ENCODE measurements at places on chromosomes 1 and 21. TPM values are rescaled to one million over a fixed set of nuclear protein-coding genes. Genes with fewer than 3 reads are reported as not detected.

Gene CD160
- 14.2 TPM for total RNA-seq

GRCh38 chr1:205416322-205416721, 5.5 kb downstream of the LEMD1 start:
- no peak for DNase-seq
- no peaks in the 10 kb centered on the region for H3K27me3 ChIP-seq
- H3K27ac ChIP-seq, result no peak overlapping the region
- no peaks in the 10 kb centered on the region for H3K36me3 ChIP-seq
- H3K4me3 ChIP-seq, result no peak overlapping the region

DNA sequence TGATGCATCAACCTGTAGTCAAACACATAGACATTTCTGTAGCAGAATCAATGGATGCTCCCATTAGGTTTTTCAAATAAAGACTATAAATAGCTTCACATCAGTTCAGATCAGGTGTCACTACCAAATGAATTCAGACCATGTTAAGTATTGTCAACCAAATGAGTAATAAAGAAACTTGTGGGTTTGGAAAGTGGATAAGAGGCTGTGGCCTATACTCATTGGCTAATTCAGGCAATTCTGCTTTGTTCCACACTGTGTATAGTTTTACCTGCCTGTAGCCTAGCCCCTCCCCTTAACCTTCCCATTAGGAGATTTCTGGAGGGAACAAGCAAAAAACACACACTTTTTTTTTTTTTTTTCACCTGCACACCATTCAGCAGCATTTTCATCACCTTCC, 321.2 kb downstream of the HLX start:
- H3K27ac ChIP-seq, result no peak overlapping the region
- H3K4me1 ChIP-seq, result peaks cover 2% of the 10 kb centered on the region
- no peaks in the 10 kb centered on the region for H3K36me3 ChIP-seq
- no peak overlapping the region for H3K4me3 ChIP-seq
- DNase-seq, result no peak

- no peaks in the 10 kb centered on the region for H3K4me1 ChIP-seq
- H3K4me3 ChIP-seq, result no peak overlapping the region
- DNase-seq, result no peak
- peaks cover 24% of the 10 kb centered on the region for H3K27me3 ChIP-seq
- H3K36me3 ChIP-seq, result no peaks in the 10 kb centered on the region
- no peak overlapping the region for H3K27ac ChIP-seq
These were observed 411.8 kb downstream of the SETD4 start for GRCh38 chr21:35648512-35648911.

- H3K4me3 ChIP-seq, result peak overlapping the region; percentile 92
- DNase-seq, result no peak
These were observed 546 bp downstream of the DONSON start for GRCh38 chr21:33587792-33588484.

GRCh38 chr1:17597651-17598050, 58.2 kb downstream of the ARHGEF10L start:
- DNase-seq, result no peak
- H3K4me3 ChIP-seq, result no peak overlapping the region
- no peaks in the 10 kb centered on the region for H3K36me3 ChIP-seq
- H3K27me3 ChIP-seq, result peaks cover 6% of the 10 kb centered on the region
- H3K27ac ChIP-seq, result no peak overlapping the region

GRCh38 chr1:209319057-209319432, 264.5 kb upstream of the CAMK1G start:
- H3K4me1 ChIP-seq, result no peaks in the 10 kb centered on the region
- no peak overlapping the region for H3K4me3 ChIP-seq

- no peak for DNase-seq
- H3K4me3 ChIP-seq, result no peak overlapping the region
- H3K27me3 ChIP-seq, result no peaks in the 10 kb centered on the region
- H3K27ac ChIP-seq, result no peak overlapping the region
- no peaks in the 10 kb centered on the region for H3K36me3 ChIP-seq
These were observed 13.8 kb downstream of the MYOM3 start for GRCh38 chr1:24098102-24098501.

DNA sequence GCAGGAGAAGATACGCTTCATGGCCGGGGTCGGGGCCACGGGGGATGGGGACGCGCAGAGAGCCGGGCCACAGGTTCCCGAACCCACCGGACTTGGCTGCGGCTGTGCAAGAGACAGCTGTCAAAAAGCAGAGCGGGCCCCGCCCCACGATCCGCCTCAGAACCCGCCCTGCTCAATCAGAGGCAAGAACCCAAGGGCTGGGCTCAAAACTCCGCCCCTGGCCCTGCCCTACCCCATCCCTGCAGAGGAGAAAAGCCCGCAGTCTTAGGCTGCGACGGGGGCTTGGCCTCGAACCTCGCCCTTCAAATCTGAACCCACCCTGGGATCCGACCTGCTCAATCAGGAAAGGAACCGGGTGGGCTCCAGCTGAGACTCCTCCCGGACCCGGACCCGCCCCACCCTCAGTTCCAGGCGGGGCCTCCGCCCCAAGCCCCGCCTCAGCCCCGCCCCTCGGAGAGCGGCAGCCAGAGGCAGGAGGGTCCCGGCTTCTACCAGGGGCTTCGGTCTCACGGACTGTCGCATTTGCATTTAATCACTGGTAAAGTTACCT, at the start of gene ANKRD35:
Gene ANKRD35, minus strand, starts transcription at position 129 of the 550 bp plus-strand sequence. Its CDS starts 108 bp downstream, at position 21.
- peak; percentile 88 for DNase-seq
- peak within 1 kb of the TSS; percentile 80 for H3K4me3 ChIP-seq
- no peaks in the 10 kb centered on the region for H3K36me3 ChIP-seq
- H3K27me3 ChIP-seq, result peaks cover 26% of the 10 kb centered on the region
- H3K4me1 ChIP-seq, result peaks cover 14% of the 10 kb centered on the region

GRCh38 chr1:71019233-71019969, 28.2 kb downstream of the PTGER3 start:
- no peak overlapping the region for H3K4me3 ChIP-seq
- H3K36me3 ChIP-seq, result no peaks in the 10 kb centered on the region
- DNase-seq, result no peak
- H3K27me3 ChIP-seq, result no peaks in the 10 kb centered on the region
- no peaks in the 10 kb centered on the region for H3K4me1 ChIP-seq

GRCh38 chr1:235878082-235878811, 11.5 kb upstream of the LYST start:
- H3K4me1 ChIP-seq, result peaks cover 66% of the 10 kb centered on the region
- H3K36me3 ChIP-seq, result peaks cover 5% of the 10 kb centered on the region
- peak overlapping the region; percentile 81 for H3K27ac ChIP-seq

DNA sequence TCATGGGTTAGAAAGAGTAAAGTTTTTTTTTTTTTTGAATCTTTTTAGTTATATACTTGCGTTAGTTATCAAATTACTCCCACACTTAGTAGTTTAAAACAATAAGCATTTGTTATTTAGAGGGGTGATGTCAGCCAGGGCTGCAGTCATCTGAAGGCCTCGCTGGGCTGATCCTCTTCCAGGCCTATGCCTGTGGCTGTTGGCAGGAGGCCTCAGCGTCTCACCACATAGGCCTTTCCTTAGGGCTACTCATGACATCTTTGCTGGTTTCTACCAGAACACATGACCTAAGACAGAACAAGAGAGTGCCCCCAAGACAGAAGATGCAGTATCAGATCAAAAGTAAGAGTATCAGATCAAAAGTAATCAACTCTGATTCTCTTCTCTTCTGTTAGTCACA, 167.4 kb downstream of the HHAT start:
- no peaks in the 10 kb centered on the region for H3K27me3 ChIP-seq
- no peak overlapping the region for H3K4me3 ChIP-seq
- no peaks in the 10 kb centered on the region for H3K36me3 ChIP-seq
- H3K4me1 ChIP-seq, result no peaks in the 10 kb centered on the region
- DNase-seq, result no peak

DNA sequence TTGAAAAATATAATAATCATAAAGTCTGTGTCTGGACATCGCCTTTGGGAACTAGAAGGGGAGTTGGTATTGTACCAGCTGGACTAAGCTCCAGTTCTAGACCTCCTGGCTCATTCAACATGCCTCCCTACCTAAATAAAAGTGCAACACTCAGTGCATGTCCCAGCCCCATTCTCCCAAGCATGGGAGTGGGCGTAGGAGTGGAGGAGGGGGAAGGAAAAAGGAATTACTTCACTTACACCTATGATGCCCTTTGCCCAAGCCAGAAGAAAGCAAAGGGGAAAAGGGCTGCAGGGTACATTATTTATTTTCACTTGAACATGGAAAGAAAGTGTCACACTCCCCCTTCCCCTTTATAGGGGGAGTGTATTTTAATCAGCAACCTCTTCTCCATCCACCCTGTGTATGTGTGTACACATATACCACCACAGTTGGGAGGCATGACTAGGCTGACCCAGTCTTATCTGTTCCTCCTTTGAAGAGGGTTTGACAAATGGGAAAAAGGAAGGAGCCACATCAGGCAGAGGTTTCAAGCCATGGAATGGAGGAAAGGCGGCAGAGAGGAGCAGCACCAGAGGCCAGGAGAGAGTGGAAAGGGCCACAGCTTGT, 3.2 kb downstream of the NIT1 start:
- peak overlapping the region; percentile 37 for H3K4me3 ChIP-seq
- H3K4me1 ChIP-seq, result peaks cover 47% of the 10 kb centered on the region
- H3K27me3 ChIP-seq, result no peaks in the 10 kb centered on the region
- peaks cover 47% of the 10 kb centered on the region for H3K36me3 ChIP-seq
- no peak for DNase-seq

DNA sequence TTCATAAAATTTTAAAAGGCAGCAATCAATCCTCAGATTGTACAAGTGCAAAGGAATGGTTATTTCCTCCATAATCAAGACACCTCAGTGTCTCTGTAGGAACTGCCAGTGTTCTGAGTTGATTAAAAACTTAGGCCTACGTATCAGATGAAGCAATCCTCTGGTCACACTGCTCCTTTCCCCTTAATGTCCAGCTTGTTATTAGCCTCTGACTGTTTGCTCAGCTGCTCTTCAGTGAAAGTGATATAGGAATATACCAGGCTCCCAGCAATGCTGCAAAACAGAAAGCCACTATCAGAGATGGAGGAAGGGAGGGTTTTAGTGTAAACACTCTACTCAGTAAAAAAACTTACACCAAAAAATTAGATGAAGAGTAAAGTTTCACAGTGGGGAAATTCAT, 49.8 kb downstream of the SLC35D1 start:
- no peak overlapping the region for H3K4me3 ChIP-seq
- H3K4me1 ChIP-seq, result peaks cover 4% of the 10 kb centered on the region
- peaks cover 29% of the 10 kb centered on the region for H3K36me3 ChIP-seq
- H3K27ac ChIP-seq, result no peak overlapping the region

Gene FNDC10
- 3.3 TPM for total RNA-seq

GRCh38 chr1:207817166-207817565, 65.3 kb downstream of the CD46 start:
- H3K4me3 ChIP-seq, result no peak overlapping the region
- H3K4me1 ChIP-seq, result peaks cover 66% of the 10 kb centered on the region
- H3K27ac ChIP-seq, result peak overlapping the region; percentile 63
- H3K36me3 ChIP-seq, result peaks cover 38% of the 10 kb centered on the region

DNA sequence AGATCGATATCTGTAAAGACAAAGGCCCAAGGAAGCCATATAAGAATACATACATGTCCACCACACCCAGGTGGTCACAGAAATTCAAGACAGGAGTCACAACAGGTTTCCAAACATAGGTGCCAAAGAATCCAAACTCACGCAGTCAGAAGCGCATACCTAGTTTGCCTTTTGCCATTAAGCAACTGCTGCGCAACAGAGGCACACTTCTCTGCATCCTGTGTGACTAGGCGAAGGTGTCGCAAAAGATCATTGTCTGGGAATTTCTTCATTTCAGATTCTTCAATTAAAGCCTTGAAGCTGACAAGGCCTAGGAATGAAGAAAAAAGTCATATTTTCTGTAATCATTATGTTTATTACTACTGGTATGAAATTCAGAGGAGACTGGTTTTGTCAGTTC, 32.2 kb upstream of the SYT2 start:
- DNase-seq, result no peak
- H3K4me1 ChIP-seq, result no peaks in the 10 kb centered on the region
- no peaks in the 10 kb centered on the region for H3K27me3 ChIP-seq

DNA sequence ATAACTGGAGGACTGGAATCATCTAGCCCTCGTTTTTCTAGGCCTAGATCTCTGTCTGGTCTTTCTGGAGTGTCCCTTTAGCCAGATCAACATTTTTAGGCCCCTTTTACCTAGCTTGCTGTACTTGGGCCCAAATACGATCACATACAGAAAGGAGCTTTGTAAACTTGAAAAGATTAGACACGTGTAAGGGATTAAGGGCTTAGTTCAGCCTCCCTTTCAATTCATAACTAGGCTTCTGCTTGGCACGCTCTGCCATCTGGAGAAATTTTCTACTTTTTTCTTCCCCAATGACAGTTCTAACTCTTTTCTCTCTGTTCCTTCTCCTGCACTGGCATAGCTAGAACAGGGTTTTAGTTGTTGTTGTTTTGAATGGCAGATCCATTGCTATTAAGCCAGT, 153.3 kb upstream of the BEND5 start:
- peaks cover 3% of the 10 kb centered on the region for H3K27me3 ChIP-seq
- H3K4me3 ChIP-seq, result no peak overlapping the region
- no peaks in the 10 kb centered on the region for H3K4me1 ChIP-seq
- H3K36me3 ChIP-seq, result no peaks in the 10 kb centered on the region

DNA sequence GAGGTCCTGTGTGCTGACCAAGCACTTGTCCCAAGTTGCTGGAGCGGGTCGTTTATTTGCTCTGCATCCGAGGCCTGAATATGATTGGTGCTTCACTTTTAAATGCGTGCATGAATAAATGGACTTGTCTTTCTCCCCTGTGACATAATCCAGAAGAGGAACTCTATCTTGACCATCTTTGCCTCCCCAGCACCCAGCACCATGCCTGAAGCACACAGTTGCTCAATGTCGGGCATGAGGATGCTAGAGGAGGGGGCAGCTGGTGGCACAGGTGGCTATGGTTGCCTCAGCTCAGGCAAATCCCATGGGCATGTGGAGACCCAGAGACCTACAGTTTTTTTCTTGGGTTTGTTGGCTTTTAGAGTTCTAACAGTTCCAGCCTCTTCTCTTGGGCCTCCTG, 142.6 kb downstream of the KAZN start:
- H3K4me1 ChIP-seq, result no peaks in the 10 kb centered on the region
- no peak for DNase-seq
- H3K27me3 ChIP-seq, result peaks cover 40% of the 10 kb centered on the region

DNA sequence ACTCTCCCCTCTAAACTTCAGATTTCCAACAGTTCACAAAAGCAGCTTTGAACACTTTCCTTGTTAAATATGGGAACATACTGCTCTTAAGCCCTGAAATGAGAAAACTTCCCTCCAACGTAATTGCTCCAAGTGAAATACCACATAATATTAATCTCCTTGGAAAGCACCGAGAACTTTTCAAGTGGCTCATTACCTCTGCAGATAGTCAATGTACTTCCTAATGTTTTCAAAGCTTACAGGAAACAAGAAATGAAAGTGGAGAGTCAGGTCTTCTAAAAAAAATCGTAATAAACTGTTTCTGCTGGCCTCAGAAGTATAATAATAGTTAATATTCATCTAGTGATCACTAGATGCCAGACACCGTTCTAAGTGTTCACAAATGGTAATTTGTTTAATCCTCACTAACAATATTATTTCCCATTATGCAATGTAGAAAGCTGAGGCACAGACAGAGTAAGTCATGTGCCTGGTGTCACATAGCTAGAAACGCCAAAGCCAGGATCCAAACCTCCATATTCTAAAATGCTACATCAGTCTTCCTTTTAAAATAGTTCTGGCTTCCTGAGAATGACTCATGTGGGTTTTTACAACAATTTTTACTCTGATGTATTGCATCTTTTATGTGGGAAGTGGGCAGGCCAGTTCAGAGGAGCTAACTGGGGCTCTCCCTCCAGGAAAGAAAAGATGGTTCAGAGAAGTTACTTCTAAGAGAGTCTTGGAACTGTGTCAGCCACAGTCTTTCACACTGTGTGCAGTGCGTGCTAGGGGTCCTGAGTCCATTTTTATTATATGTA, 177.2 kb downstream of the PLPPR4 start:
- peaks cover 13% of the 10 kb centered on the region for H3K4me1 ChIP-seq
- no peaks in the 10 kb centered on the region for H3K36me3 ChIP-seq

Gene TOR1AIP2
- 59.0 TPM for total RNA-seq

GRCh38 chr1:201377611-201378092, at the start of gene TNNT2:
TNNT2 (minus strand) TSS chr1:201377680; CDS start chr1:201373254, 4,426 bp downstream.
- no peak for DNase-seq
- no peak within 1 kb of the TSS for H3K27ac ChIP-seq
- peaks cover 8% of the 10 kb centered on the region for H3K27me3 ChIP-seq
- H3K36me3 ChIP-seq, result no peaks in the 10 kb centered on the region
- H3K4me1 ChIP-seq, result no peaks in the 10 kb centered on the region
